Tibial nerve (tissue), 4 donors: ENCODE measurements at places on chromosomes 16 and 17.
A peak's percentile ranks its signal among the peaks of the same experiment; 100 is the strongest.

- no peak for DNase-seq
These were observed 42.0 kb downstream of the IL21R start for GRCh38 chr16:27444015-27444414.

DNA sequence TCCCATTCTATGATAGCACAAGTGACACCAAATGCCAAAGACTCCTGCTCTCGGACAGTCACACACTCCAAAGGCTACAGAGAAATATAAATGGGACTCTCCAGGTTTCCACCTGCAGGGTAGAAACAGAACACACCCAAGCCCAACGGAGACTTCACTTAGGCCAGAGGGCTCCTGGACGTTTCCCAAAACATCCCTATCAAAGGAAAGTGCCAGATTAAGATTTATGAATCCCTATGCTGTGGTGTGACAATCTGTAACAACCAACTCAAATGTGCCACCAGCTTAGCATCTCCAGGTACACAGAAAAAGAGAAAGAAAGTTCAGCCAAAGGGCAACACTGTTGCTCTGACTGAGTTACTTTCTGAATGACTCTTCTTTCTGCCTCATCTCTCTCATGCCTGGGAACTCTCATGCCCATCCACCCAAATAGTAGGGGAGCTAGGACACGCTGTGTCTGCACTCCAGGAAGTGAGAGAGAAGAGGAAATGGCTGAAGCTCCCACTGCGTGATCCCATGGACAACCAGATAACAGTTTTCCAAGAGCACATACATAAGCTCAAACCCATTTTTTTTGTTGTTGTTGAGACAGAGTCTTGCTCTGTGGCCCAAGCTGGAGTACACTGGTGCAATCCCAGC lies 49.7 kb downstream of the SMG6 start:
- no peak for DNase-seq

DNA sequence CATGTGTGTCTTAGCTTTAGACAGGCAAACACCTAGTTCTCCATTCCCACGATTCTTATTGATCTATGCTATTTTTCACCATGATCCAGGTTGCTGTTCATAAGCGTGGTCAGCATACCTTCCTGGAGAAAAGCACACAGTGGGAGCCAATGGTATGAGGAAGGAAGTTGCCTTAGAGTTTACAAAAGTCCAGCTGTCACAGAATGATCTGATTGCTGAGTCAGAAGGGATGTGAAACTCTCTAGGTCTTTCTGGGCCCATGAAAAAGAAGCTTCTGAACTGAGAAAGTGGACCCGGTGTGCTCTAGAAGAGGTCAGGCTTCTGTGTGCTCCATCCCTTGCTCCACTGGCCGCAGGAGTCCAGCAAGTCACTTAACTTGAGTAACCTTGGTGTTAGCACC lies 71.0 kb upstream of the CCL1 start:
- no peak for DNase-seq

DNA sequence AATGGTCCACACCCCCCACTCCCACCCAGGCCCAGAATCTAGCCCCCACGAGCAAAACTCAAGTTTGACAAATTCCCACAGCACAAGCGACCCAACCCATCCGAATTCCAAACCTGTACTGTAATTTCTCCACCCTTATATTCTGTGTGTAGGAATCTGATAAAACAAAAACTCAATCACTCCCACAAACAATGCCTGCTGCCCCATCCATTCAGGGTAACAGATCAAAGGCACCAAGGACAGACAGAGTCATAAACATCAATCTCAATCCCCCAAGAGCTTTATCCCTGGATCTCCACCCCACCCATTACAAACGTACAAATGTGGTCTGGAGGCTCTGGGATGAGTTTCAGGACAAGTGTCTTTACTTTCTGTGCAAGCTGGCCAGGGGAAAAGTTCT lies 157.8 kb downstream of the AXIN2 start:
- DNase-seq, result no peak

GRCh38 chr16:29747947-29748759 lies 2.4 kb upstream of the C16orf54 start:
- no peak for DNase-seq

DNA sequence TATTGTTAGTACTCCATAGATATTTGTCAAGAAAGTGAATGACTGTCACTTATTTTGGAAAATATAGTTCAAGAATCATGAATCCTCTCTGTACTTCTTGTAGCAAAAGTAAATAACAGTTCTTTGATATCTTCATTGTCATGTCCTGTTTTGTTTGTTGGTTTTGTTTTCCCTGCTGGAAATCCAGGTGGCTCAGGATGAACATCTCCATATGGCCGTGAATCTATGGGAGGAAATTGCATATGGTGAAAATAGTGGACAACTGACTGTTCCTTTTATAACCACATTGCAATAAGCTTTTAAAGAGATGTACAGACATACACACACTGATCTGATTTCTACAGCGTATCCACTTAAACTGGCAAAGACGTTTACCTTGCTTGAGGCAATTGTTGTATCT lies 637.0 kb upstream of the RBFOX1 start:
- no peak for DNase-seq

GRCh38 chr16:11744075-11744470 lies 1.4 kb upstream of the TXNDC11 start:
- no peak for DNase-seq

DNA sequence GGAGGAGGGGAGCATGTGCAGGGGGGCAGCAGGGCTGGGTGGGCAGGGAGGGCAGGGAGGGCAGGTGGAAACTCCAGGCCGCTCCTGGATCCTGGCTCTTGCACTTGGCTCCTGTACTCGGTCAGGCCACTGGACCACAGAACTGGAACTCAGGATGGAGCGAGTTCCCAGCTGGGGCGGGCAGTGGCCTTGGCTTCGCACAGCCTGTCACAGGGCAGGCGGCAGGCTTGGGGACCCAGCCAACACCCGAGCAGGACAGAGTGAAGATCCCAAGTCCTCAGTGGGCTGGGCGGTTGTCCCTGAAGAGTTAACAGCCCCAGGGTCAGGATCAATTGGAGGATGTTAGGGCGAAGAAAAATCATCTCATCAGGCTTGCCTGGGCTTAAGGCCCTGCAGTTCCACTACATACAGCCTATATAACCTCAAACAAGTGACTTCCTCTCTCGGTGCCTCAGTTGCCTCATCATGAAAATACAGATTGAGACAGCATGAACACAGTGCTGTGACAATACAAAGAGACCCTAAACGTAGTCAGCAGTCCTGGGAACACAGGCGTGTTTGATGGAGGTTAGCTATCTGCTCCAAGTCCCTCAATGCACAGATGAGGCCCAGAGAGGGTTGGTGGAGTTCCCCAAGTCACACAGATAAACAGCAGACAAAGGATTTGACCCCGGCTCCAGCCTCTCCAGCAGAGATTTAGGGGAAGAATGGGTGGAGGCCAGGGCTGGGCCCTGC lies 21.9 kb downstream of the ZNF423 start:
- DNase-seq, result no peak

- DNase-seq, result no peak
These were observed 10.7 kb downstream of the GNAO1 start for GRCh38 chr16:56202036-56202435.

GRCh38 chr17:1612400-1612799 lies 16.2 kb downstream of the SLC43A2 start:
- no peak for DNase-seq

GRCh38 chr17:14840616-14841231 lies 424.4 kb downstream of the PMP22 start:
- no peak for DNase-seq

DNA sequence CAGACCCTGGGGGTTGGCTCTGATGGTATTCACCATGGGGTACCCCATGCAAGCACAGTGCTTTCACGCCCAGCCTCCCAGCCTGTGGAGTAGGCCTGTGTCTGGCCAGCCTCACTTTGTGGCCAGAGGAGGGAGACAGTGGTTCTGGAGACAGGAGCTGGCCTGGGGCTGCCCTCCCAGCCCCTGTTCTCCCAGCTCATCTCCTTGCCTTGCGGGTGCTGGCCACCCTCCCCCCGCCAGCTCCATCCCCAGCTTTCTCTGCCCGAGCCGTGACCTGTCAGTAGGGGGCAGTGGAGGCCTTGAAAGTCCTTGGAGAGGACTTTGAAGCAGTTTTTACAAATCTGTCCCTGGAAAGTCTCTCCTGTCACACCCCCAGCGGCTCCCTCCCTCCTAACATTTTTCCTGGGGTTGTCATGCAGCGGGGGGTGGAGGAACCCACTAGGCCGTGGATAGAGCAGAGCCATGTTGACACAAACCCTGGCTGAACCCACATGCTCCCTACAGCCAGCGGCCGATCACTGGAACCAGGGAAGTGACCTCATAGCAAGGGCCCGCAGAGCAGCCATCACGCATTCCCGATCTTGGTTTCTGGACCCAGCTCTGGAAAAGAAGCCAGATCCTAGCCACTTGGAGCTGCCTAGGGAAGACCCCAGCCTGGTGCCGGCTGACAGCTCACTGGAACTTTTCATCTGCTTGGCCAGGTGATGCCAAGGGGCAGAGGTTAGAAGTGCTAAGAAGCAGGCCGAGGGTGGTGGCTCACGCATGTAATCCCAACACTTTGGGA lies 289.4 kb downstream of the SEC14L1 start:
- DNase-seq, result peak; percentile 95

DNA sequence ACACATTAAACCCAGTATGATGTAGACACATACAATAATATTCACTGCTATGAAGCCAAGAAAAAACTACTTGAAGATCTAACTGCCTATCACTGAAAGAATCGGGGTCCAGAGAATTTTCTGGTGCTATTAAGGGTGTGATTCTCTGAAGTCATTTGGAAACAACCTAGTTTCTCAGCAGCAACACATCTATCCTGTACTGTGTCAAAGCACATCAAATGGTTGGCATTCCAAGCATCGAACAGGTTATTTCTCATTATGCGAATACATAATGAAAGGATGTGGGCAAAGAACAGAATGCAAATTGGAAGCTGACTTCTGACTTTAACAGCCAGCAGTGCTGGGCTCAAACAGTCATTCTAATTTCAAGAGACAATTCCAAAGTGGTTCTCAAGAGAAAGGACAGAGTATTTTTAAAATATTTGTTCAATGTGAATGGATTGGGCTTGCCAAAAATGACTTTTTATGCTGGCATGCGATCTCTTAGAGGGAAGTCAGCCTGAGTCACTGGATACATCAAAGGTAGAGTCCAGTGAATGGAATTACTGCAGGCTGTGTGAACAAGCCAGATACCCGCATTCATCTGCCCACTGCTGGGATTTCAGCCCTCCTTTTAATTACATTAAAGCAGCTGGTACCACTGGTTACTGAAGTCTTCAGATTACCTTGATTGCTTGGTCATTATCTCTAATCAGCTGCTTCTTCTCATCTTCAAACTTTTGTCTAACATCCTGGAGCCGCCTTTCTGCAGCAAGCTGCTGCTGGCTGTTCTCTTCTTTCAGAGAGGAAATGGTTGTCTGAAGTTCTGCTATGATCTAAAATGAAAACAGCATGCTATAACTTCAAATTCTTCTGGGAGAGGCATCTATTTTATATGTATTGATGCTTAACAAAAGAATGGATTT lies 181.2 kb upstream of the AXIN2 start:
- no peak for DNase-seq

GRCh38 chr17:81090361-81091136 lies 55.6 kb downstream of the BAIAP2 start:
- peak; percentile 53 for DNase-seq

DNA sequence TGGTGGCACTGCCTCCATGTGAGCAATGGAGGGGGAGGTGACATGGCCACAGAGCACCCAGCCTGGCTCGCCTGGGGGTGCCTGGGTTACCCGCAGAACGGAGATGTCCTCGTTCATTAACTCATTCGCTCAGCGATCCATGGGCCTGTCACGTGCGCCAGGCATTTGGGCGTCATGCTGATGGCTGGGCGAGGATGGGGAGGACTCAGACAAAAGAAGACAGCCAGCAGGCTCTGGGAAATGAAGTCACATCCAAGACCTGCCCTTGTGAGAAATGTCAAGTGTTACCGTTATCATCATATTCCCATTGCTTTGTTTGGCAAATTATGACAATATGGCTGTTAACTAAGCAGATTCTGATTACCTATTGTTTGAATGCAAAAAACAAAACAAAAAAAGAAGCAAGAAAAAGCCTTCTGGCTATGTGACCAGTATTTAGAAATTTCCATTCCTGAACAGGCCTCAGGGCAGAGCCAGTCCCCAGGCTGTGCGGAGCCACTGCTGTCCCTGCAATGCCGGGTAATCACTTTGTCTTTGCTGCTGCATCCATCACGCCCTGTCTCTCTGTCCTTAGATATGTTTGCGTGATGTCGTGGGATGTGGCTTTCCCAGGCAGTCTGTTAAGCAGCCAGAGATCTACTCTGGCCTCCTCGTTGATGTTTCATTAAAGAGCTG lies 57.9 kb downstream of the CMIP start:
- no peak for DNase-seq

GRCh38 chr17:75001915-75002843 lies 10.3 kb upstream of the MRPL58 start:
- no peak for DNase-seq

GRCh38 chr17:42502091-42502490 lies 34.0 kb upstream of the NAGLU start:
- DNase-seq, result no peak

DNA sequence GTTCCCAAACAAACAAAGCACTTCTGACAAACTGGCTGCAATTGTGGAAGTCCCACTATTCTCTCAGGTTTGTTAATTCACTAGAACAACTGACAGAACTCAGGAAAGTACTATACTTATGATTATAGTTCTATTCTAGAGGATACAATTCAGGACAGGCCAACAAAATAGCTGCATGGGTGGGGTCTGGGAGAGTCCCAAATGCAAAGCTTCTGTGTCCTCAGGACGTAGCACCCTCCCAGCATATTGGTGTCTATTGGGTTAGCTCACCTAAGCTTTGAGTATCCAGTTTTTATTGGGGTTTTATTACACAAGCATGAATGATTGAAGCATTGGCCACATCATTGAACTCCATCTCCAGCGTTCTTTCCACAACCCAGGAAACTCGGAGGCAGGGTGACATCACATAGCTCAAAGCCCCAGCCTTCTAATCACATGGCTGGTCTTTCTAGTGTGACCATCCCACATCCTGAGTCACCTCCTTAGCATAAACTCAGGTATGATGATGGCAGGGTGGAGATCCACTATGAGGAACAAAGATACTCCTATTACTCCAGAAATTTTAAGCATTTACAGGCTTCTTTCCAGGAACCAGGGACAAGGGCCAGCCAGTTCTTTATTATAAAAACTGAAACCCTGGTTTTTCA lies 43.9 kb upstream of the CCNF start:
- no peak for DNase-seq
